Effector CD4-positive, alpha-beta T cell (primary cell): ENCODE measurements at places on chromosomes 13 and 19.

DNA sequence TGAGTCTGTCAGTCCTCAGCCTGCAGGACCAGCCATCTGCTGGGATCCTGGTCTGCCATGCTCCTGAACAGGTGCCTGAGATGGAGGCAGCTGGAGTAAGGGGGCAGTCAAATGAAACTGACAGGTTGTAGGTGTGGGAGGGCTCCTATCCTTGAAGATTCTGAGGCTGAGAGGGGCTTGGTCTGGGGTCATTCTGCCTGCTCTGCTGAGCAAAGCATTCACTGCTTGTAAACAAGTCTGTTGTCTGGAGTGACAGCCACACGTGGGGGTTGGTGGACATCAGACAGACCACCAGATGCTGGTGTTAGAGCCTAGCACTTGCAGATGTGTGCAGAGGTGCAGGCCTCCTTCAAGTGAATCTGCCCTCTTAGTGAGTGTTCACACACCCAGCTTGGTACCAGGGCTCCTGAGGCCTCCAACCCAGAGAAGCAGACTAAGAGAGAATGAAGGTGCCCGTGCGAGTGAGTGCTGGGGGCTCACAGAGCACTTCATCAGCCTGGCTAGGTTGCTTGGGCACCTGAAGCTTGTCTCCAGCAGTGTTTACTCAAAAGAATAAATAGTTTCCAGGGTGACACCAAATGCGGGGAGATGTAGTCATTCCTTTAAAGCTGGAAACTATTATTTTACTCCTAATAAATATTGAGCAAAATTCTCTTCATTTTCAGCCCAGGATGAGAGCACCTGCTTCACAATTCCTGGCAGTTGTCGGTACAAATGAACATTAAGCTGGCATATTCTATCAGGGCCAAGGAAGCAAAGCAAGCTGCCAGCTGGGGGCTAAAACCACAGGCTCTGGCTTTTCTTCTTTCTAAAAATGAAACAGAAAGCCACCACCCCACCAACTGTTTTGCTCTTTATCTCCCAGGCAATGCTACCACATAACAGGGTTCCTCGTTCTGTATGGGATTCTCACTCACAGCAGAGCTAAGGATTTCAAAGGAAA is 82.3 kb downstream of the RNASEH2B start:
- no peak for DNase-seq

GRCh38 chr13:37490176-37490779 is 108.3 kb downstream of the POSTN start:
- DNase-seq = no peak

DNA sequence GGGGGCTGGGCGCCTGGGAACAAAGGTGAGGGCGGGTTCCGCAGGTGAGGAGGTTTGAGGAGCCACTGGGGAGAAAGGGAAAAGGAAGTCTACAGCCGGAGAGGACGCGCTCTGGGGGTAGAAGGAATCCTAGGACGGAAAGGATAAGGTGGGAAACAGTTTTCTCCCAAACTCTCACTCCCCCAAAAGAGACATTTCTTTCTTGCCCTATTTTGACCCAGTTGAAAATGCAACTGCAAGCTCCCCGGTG is 651 bp upstream of the POLR1D start:
- DNase-seq = no peak

- DNase-seq = no peak
Observed at GRCh38 chr19:45934551-45935230, 20.1 kb upstream of the NANOS2 start.

GRCh38 chr13:40193286-40194223 is 472.9 kb downstream of the FOXO1 start:
- DNase-seq = no peak

DNA sequence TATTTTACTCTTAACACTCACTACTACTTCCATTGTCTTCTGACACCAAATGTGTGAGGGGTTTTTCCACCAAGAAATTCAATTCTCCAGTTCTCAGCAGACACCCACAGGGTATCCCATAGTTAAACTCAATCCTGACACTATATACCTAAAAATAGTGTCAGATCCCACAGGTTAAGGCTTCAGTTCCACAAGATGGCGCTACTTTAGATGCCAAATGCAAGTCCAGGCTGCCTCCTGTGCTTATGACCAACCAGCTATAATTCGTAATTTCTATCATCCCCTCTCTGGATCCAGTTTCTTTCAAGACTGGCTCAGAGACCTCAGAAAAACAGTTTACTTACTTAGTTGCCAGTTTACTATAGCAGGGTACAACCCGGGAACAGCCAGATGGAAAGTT is 1146.2 kb upstream of the SPRY2 start:
- DNase-seq = no peak

DNA sequence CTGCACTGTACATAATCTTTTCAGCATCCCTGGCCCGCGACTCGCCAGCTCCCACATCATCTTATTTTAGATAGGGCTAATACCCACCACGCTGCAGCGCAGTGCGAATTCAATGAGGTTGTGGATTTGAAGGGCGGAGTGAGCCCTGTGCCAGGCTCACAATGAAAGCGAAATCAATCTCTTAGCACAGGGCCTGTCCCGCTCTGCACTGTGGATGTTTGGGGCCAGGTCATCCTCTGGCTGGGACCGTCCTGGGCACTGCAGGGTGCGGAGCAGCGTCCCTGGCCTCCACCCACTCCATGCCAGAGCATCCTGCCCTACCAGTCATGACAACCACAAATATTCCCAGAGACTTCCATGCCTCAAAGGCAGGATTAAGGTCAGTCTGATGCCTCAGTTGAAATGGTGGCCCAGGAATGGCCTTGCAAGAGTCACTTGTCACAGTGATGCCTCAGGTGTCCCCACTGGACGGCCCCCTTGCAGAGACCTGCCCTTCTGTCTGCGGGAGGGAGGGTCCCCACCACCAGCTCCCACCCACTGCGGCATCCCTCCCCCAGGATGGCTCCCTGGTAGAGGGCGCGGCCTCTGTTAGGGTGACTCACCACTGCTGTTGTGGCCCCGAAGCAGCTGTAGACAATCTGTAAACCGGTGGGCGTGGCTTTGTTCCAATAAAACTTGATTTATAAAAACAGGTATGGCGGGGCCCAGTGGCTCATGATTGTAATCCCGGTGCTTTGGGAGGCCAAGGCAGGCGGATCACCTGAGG is 5.6 kb downstream of the UHRF1 start:
- DNase-seq = peak; percentile 73

GRCh38 chr13:40452741-40453334 is 213.6 kb downstream of the FOXO1 start:
- no peak for DNase-seq

DNA sequence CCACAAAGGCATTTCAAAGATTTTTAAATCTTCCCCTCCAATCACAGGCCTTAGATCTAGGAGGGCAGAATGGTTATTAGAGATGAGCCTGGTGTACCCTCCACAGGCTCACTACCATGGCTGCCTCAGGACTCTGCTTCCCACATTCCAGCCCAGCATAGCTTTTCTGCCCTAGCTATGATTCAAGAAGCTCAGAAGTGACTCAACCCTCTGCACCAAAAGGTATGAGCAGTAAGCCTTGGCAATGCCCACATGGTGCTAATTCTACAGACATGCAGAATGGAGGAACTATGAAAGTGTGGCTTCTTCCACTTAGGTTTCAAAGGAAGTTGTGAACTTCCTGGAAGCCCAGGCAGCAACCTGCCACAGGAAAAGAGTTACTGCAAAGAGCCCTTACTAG is 786.2 kb downstream of the SLITRK6 start:
- DNase-seq = no peak

- no peak for DNase-seq
Observed at GRCh38 chr13:30882996-30883766, 22.9 kb upstream of the MEDAG start.
